Jurkat, Clone E6-1 (cell line): ENCODE measurements at places on chromosomes 11 and 22.

- DNase-seq, result no peak
Observed at GRCh38 chr11:73498343-73498742, 99.6 kb downstream of the FAM168A start.

GRCh38 chr22:29641700-29642330 is 38.4 kb downstream of the NF2 start:
- no peak for DNase-seq

GRCh38 chr11:18071098-18071705 is 25.1 kb upstream of the TPH1 start:
- DNase-seq, result no peak

GRCh38 chr22:49796596-49797270 is 30.9 kb downstream of the BRD1 start:
- no peak for DNase-seq

- DNase-seq, result no peak
Observed at GRCh38 chr22:36227806-36228205, 11.5 kb downstream of the APOL2 start.

DNA sequence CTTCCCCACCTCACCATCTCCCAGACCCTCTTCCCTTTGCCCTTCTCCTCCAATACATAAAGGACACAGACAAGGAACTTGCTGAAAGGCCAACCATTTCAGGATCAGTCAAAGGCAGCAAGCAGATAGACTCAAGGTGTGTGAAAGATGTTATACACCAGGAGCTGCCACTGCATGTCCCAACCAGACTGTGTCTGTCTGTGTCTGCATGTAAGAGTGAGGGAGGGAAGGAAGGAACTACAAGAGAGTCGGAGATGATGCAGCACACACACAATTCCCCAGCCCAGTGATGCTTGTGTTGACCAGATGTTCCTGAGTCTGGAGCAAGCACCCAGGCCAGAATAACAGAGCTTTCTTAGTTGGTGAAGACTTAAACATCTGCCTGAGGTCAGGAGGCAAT is 58.2 kb downstream of the TIMP3 start:
- DNase-seq, result no peak
